BJ (cell line): ENCODE measurements at places on chromosomes 7 and 10. TPM values are rescaled to one million over a fixed set of nuclear protein-coding genes. Genes with fewer than 3 reads are reported as not detected.
A peak's percentile ranks its signal among the peaks of the same experiment; 100 is the strongest.

GRCh38 chr10:100522107-100522801, 2.6 kb upstream of the SEC31B start:
- DNase-seq, result no peak

The GRM8 gene
- polyA plus RNA-seq, result not detected in 2 replicates

DNA sequence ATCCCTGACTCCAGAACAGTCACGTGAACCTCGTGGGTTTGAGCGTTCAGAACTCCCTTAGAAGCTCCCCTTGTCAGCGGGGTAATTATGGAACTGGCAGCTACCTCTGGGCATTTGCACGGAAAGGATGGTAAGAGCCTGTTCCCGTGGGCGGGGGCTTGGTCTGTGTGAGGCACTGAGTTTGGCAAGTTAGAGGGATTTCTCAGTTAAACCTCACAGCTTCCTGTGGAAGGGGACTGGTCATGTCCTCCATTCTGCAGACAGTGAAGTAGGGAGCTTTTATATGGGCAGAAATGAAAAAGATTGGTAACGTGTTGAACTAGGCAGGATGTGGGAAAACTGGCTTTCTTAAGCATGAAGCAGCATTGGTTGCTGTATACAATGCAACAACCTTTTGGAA, 16.0 kb downstream of the PALD1 start:
- no peak for DNase-seq

DNA sequence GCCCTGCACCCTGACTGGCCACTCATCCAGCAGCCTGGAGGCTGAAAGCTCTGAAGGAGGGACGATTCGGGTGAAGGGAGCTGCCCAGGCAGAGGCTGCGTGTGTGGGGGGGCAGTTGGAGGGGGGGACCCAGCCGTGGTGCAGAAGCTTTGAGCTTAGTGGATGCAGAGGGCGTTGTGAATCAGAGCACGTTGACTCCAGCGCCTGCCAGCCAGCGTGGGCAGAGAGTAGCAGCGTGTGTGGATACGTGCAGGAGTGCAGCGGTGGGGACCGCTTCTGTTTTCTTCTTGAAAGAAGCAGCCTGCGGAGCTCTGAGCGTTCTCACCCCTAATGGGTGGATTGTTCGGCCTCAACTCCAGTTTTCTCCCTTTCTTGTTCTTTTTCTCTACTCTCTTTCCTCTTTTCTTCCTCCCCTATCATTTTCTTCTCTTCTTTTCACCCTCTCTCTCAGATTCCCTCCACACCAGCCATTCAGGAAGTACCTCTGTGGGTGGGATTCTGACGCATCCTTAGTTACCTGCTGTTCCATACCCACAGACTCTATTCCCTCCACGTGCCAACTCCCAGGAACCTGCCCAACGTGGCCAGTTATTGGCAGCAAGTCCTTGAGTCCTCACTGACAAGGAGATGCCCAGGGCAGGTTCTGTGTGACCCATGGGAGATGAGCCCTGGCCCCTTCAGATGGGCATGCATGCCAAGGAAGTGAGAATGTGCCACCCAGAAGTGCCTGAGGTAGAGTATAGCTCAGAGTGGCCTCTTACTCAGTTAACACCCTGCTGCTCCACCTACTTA, 47.4 kb downstream of the SORCS3 start:
- DNase-seq, result no peak

The SCIN gene
- 0.06 and 0.17 TPM in 2 replicates for polyA plus RNA-seq

The DYNC1I1 gene
- polyA plus RNA-seq, result 0.06 and 0.11 TPM in 2 replicates

DNA sequence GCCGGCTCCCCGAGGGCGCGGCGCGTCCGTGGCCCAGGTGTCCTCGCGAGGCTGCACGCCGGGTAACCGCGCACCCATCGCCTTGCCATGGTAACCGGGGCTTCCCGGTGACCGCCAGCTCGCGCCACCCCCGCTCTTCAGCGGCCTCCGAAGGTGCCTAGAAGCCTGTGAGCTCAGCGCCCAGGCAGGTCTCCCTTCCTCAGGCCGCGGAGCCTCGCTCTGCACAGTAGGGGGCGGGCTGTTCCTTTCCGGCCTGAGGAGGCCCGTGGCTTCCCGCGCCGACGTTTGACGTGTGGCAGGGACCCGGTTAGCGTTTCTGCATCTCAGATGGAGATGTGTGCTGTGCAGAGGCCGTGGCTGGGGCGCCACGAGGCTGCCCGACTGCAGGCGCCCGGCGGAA, 117.1 kb downstream of the DYNC2I1 start:
- no peak for DNase-seq

DNA sequence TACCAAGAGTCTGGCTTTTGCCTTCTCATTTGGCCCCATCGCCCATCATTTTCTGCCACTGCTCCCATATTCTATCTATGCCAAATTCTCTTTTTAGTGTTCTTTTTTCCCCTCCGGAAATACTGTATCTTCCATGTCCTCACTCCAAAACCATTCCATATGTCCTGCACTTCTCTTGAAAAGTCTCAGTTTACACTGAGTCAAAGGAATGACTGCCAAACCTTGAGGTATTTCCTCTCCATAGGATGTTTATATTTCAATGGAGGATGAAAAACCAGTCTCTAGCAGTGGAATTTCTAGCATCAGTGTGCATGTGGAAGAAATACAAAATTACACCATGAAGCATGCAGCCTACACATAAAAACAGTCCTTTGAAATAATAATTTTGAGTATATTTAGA, 121.4 kb upstream of the PHYHIPL start:
- DNase-seq, result no peak

The ZNF655 gene
- 47.2 and 56.4 TPM in 2 replicates for polyA plus RNA-seq

- DNase-seq, result no peak
Observed at GRCh38 chr10:22791665-22792064, 77.3 kb upstream of the PIP4K2A start.

The GPR26 gene
- 0.01 TPM in 1 of 2 replicates, not detected in the other for polyA plus RNA-seq

DNA sequence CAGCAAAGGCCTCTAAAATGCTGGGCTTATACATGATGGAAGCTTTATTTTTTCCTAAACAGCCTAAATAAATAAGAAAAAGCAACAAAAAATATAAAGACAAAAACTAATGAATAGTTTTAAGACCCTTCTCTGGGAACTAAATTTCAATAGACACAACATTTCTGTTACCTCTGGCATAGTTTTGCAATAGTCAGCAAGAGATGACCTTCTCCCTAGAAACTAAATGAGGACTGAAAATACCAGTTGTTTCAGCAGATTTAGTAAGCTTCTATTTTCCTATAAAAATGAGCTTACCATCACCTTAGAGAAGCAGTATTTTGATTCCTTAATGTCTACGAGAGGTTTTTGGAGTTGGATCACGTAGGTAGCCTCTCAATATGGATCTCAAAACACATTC, 471.4 kb upstream of the NRP1 start:
- DNase-seq, result no peak

DNA sequence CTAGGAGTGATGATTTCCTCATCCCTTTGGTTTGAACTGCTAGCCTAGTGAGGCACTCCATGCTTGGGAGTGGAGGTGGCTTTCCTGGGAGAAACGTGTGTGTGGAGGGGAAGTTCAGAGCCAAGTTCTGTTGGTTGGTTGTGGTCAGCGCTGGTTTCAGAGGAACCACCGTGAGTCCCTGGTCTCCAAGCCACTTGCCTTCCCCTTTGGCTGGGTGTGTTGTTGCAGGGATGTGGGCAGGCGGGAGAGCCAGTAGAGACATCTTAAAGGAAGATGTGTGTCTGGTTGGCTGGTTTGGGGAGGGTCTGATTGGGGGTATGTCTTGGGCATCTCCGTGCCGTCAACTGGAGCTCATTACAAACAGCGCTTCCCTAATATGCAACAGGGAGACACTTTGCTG, 130.8 kb upstream of the TCF7L2 start:
- no peak for DNase-seq

The CLRN3 gene
- not detected in 2 replicates for polyA plus RNA-seq

The CEP55 gene
- polyA plus RNA-seq, result 16.8 and 28.2 TPM in 2 replicates

The USP6NL gene
- polyA plus RNA-seq, result 7.7 and 9.2 TPM in 2 replicates

GRCh38 chr7:74656837-74657691, 454 bp upstream of the GTF2I start:
- peak; percentile 61 for DNase-seq

GRCh38 chr10:46272863-46273415, 13.9 kb upstream of the ANTXRL start:
- no peak for DNase-seq

- DNase-seq, result no peak
Observed at GRCh38 chr7:1700536-1701333, 30.7 kb downstream of the ELFN1 start.

The C10orf105 gene
- 0.69 and 1.1 TPM in 2 replicates for polyA plus RNA-seq

DNA sequence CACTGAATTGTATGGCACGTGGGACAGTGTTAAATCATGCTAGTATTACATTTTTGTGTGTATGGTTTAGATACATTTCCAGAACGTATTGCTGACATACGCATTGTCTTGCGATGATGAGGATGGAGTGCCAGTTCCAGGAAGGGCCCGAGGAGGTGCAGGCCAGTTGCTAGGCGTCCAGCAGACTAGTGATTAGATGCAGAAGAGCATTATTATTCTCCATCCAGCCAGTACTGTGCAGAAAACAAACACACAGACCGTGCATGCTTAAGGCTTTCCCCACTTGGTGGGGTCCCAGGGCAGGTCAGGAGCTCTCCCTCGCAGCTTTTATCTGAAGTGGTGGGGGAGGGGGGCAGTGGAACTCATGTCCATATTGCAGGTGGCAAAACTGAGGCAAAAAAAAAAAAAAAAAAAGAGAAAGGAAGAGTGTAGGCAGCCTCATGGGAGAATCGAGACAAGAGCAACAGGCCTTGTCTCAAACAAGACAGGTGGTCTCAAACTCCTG, 189.2 kb downstream of the CAMK1D start:
- no peak for DNase-seq

DNA sequence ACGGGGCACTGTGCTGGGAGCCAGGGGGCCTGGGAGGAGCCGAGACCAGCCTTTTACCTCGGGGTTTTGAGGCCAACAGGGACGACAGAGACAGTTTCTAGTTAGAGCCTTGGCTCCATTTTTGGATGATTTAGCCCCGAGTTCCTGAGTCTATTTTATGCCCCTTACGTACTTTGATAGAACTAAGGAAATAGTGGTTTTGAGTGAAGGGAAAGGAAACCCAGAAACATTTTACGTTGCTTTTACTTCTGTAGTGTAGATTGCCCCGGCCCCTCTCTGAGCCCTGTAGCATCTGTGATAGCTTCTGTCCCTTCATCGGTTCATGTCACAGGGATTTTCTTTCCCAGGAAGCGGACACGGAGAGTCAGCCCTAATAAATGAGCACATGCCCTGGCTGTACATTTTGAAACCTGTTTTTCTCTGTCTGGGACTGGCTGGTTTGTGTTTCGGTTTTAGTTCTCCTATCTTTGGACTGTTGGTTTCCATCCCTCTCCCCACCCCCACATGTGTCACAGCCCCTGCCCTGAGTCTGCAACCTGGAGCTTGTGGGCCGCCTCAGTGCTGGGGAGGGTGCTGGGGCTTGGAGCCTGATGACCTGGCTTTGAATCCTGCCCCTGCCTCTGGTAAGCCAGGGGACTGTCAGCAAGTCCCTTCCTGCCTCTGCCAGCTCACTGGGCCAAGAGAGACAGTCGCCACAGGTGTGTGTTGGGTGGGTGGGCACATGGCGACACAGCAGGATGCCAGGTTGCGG, 6.9 kb upstream of the ORAI2 start:
- no peak for DNase-seq

DNA sequence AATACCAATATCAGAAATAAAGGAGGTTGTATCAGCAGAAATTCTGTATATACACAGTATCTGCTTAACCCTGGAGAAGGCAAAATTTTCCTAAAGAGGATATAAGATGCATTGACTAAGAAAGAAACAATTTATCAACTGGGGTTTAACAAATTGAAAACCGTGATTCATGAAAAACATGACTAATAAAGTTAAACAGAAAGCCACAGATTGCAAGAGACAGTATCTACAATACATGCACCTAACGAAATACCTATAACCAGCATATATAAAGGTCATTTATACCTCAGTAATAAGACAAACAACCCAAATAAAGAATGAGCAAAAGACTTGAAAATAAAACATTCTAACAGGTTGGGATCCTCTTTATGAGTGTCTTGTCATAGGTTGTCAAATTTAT, 101.8 kb downstream of the IQUB start:
- DNase-seq, result no peak
